ENCODE measurements at places on chromosomes 6 and 20.

DNA sequence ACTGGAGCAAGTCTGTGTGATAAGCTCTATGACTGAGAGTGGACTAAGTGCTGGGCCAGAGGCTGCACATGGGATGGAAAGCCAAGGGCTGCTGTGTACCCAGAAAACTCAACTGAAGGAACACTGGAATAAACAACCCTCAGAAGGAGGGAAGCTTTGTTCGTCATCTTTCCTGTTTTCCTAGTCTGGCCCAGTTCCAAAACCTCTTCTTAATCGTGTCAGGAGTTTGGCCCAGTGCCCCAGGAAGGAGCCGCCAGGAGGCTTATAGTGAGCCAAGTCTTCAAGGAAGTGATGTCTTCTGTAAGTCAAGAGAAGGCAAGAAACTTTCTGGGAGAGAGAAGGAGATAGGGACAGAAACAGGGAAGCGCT lies 23.3 kb upstream of the TOP1 start:
- no peak for DNase-seq

DNA sequence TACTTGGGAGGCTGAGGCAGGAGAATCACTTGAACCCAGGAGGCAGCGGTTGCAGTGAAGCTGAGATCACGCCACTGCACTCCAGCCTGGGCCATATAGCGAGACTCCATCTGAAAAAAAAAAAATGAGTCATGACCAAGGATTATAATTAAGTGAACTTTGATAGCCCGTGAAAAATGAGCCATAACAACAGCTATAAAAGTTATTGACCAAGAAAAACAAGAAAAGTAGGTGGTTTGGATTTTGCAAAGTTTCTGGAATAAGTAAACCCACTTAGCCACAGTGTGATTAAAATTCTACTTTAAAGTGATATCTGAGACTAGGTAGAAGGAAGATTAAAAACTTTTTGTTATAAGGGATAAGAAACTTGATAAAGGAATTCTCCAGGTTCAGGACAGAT lies 25.9 kb upstream of the BCLAF1 start:
- no peak for DNase-seq

DNA sequence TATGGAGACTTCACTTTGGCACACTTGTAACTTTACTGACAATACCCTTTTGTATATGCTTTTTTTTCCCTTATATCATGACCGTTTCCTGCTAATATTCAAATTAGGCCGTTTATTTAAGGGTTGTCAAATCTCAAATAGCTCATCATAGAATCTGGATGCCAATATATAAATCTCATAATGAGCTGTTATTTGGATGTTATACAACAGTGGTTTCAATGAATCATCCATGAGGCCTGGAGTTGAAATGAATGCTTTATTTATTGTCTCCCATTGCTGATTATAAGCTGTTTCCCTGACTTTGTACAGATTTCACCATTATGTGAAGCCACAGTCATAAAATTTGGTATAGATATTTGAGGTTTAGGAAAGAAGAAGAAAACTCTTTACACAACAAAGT lies 256.1 kb downstream of the PLCB1 start:
- DNase-seq = no peak

DNA sequence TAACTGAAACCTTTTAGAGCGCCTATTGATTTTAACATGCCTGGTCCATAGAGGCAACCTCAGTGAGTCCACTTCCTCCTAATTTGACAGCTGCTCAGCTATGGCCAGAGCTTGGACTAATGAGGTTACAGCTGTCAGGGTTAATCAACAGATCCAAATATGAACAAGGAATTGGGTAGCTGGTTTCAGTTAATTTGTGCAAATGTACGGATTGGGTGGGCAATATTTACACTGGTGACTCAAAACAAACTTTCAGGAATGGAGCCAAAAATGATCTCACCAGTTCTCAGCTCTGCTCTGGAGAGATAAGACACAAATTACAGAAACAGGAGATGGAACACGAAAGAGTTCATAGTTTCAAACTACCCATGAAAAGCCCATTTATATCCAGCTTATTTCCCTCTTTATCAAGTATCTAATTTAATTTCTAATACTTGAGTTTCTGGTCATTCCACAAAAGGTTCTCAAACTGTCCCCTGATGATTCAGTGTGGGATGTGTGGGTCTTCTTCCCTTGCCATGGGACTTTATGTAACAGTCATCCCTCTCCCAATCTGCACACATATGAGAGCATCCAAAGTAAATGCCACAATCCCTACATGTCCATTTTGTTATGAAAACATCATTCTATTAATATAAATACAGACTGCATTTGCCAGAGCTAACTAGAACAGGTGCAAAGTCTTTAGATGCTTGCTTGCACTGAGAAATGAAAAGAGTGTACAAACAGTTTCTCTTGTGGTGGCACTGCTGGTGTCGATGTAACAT lies 149.9 kb downstream of the RPS12 start:
- DNase-seq = no peak
